Activated T-cell treated with anti-CD3 and anti-CD28 coated beads, Interleukin-2, amount 50 U/mL, for 48 hours (primary cell): ENCODE measurements at places on chromosomes 2 and 18.
A peak's percentile ranks its signal among the peaks of the same experiment; 100 is the strongest.

GRCh38 chr18:71027531-71027930 is 738.7 kb downstream of the SOCS6 start:
- no peak for DNase-seq

DNA sequence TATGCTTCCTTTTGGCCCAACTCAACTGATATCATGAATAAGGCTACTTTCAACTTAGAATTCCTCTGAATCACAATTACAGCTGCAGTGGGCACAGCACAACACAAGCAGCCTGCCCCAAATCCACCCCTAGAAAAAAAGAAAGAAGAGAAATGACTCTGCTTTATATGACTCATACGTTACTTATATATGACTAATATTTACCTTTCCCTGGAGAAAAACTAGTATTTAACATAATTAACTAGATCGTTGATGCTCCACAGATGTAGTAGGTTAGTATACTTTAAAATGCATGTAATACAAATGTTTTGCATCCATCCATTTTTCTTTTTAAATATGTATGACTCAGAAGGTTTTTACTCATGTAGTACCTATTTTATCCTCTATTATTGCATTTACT is 133.3 kb upstream of the UNC80 start:
- no peak for DNase-seq

GRCh38 chr2:233794128-233794658 is 16.1 kb downstream of the MROH2A start:
- DNase-seq: no peak

GRCh38 chr2:59389240-59389639 is 1148.1 kb upstream of the FANCL start:
- DNase-seq: no peak

DNA sequence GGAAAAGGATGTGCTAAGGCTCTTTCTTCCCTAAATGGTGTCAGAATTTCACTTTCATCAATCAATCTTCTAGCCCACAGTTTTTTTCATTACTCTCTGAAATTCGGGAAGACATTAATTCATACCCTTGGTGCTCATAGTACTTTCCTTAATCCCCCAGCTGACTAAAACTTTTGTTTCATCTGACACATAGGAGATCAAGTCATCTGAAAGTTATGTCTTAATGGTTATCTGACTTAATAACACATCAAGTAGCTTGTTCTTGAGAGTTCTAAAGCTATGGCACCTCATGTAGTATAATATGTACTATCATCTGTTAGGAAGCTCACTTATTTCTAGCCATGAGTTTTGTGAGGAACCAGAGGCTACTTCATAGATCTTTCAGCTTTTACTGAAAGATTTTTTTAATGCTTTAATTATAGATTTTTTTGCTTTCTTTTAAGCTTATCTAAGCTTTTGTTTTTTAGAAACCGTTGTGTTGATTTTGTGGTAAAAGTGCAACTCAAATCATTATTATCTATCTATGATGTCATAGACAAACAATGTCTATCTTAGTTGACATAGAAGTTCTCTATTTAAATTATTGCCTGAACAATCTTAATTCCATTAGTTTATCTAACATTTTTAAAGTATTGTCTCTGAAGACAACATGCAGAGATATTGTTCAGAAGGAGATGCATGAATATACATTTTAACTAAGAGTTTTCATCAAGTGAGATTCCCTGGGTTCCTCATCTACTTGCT is 93.6 kb upstream of the UBXN4 start:
- no peak for DNase-seq

DNA sequence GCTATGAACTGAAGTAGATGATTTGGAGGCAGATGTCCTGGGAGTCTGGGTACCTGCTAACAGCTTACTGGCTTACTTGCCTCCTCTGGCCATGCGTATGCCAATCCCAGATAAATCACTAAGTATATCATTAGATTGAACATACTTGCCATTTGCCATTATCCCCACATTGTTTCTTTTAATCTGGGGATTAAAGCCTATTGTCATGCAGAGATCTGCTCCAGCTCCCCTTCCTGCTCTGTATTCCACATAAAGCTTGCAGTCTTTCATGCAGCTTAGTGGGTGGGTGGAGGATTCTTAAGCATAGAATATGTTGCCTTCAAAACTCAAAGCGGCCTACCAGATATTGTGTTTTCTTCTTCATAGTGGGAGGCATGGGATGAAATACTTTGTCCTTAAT is 311.8 kb upstream of the MMADHC start:
- no peak for DNase-seq

GRCh38 chr2:144114760-144115159 is 405.2 kb downstream of the ZEB2 start:
- DNase-seq: no peak

GRCh38 chr2:119438726-119439284 is 7.2 kb downstream of the TMEM37 start:
- DNase-seq: no peak

DNA sequence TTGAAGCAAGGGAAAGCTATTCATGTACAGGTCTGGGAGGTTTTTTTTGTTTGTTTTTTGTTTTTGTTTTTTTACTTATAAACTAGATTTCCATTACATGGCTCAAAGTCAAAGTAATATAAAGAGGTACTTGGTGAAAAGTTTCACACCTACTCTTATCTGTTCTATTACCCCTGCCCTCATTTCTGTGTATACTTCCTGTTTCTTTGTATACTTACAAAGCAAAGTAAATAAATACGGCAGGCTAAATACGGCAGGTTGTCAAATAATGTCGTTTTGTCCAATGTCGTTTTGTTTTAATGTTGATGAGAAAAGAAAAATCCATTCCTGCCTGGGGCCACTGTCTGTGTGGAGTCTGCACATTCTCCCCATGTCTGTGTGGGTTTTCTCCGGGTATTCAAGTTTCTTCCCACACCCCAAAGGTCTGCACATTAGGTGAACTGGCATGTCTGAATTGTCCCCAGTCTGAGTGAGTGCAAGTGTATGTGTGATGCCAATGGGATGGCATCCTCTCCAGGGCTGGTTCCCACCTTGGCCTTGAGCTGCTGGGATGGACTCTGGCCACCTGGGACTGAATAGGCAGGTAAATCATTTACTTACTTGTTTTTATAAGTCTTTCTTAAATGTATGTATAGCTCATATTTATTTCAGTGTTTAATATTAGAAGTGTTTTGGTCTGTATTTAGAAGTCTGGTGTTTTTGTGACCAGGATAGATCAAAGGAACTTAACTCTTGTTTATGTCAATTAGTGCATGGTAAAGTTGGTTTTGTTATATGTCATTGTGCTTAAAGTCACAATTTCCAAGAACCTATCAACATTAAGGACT is 13.4 kb downstream of the STAMBP start:
- no peak for DNase-seq

GRCh38 chr2:127810156-127810618 is 784 bp downstream of the WDR33 start:
- DNase-seq: no peak

DNA sequence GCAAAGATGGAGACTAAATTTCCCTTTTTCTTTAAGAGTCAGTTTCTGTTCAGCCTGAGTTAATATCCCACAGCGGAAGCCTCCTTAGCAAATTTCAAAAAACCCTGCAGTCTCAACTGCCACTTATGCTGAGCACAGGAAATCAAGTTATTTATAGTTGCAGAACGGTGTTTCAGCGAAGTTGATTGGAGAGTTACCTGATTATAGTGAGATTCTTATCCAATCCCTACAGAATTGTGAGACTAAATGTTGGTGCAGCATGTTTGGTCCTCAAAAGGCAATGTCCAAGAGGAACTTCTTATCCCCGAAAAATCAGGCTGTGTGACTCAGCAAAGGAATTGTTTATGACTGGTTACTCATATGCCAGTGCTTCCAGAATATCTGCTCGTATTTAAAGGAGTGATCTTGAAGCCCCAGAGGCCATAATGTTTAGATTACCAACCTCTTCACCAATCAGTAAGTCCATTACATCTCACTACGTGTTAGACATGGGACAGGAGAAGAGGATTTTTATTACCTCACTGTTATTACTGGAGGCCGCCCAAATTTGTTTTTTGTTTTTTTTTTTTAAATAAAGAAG is 67.9 kb downstream of the LRRFIP1 start:
- DNase-seq: no peak

DNA sequence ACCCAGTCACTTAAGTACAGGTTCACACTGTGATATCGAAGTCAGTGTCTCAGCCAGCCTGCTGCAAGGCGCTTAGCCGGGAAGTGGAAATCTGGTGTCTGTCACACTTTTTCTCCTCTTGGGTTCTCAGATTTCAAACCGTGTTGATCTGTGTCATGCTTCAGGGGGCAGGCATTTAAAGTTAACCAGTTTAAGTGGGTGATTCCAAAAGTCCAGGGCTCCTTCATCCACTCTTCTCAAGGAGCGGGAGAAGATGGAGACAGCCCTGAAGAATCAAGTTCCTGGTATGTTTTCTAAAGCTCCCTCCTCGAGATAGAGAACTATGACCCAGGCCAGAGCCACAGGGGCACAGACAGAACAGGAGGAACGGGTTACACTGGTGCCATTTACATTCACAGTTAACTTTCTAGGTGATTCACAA is 331.7 kb downstream of the GBX2 start:
- no peak for DNase-seq

- no peak for DNase-seq
Observed at GRCh38 chr18:67432806-67433205, 83.7 kb downstream of the DSEL start.

DNA sequence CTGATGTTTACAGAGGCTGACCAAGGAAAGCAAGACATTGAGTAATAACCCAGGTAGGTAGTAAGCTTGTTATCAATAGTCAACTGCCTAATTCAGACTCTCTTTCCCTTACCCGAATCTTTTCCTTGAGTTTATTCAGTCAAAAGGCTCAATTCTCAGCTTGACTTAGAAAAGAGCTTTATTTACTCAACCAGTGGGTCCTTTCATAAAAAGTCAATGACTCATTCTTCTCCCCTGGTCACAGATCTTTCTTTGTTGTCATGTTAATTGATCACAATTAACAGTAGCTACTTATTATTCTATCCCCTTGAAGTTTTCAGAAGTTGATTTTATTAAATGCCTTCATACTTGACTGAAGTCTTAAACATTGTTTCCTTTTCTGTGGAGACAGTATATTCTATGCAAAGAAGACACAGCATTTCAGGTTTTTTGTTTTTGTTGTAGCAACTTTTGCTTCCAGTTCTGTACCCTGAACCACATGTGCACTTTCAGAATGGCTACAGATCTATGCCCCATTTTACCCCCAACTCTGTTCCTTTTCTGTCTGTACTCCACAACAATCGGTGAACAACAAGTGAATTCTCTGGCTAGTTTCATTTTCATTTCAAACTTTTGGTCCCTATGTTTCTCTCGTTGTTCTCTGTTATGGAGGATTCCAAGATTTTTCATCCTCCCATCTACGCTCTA is 428.3 kb downstream of the NCKAP5 start:
- no peak for DNase-seq

DNA sequence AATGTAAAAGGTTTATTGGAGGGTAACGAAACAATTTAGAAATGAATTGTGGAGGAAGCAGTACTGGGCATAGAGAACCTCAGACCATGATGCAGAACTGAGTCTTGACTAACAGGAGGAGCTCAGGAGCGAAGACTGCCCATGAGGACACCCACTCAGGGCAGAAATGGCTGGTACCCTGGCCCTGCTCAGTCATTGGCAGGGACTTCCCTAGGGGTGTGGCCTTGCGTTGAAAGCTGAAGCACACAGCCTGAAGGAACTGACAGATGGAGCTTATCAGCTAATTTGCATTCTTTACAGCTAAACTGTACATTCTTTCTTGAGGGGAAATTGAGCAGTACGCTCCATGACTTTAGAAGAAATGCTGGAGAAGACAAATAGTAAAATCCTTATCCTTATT is 57.1 kb downstream of the PDK1 start:
- no peak for DNase-seq

DNA sequence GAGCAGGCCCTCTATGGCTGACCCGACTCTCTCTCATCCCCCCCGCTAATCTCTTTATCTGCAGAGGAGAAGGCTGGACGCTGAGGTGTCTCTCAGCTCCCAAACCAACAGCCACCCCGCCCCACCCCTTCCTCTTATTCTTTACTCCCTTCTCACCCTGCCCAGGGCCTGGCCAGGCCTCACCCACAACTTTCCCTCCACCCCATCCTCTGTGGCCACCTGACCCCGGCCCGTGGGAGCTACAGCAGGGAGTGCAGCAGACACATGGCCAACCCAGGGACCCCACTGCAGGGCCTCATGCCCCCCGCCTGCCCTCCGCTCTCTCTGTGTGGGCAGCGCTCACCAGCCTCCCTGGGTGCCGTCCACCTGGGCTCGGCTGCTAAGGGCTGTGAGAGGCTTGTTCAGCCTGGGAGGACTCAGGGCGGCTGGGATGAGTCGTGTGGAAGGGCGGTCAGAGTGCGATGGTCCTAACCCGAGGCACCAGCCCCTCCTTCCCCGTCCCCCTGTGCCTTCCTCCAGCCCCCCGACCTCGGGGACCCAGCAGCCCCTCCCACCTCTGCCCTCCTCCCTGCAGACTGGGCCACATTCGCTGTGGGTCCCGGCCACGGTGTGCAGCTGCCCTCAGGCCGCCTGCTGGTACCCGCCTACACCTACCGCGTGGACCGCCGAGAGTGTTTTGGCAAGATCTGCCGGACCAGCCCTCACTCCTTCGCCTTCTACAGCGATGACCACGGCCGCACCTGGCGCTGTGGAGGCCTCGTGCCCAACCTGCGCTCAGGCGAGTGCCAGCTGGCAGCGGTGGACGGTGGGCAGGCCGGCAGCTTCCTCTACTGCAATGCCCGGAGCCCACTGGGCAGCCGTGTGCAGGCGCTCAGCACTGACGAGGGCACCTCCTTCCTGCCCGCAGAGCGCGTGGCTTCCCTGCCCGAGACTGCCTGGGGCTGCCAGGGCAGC is 6.8 kb downstream of the NEU4 start:
- DNase-seq: no peak

GRCh38 chr18:51234117-51235008 is 36.9 kb upstream of the MEX3C start:
- DNase-seq: peak; percentile 24

DNA sequence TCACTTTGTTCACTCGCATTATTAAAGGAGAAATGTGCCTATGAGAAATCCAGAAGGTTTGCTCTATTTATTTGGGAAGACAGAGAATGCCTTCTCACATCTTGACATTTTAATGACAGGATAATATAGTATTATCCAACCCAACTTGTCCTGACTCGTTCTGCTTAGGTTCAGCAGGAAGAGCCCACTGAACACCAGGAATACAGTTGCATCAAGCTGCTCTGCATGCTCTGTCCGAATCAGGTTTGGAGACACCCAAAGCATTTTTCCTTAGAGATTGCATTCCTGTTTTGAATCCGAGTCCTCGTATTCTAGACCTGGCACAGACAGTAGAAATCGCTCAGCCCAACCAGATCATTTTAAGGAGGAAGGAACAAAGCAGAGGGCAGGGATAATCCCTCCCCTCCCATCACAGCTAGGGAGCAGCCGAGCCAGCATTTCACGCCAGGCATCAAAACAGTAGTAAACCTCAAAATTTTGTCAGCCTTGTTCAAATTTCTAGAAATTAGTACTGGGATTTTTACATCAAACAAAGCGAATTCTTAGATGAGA is 837.4 kb upstream of the ID2 start:
- no peak for DNase-seq

- DNase-seq: no peak
Observed at GRCh38 chr18:32553640-32554365, 83.1 kb upstream of the GAREM1 start.
